ENCODE measurements at places on chromosomes 12 and 14.

- DNase-seq: peak; percentile 56
Observed at GRCh38 chr14:65866448-65866847, 453.9 kb downstream of the FUT8 start.

GRCh38 chr12:80681-81190 is 14.2 kb downstream of the IQSEC3 start:
- DNase-seq: no peak

DNA sequence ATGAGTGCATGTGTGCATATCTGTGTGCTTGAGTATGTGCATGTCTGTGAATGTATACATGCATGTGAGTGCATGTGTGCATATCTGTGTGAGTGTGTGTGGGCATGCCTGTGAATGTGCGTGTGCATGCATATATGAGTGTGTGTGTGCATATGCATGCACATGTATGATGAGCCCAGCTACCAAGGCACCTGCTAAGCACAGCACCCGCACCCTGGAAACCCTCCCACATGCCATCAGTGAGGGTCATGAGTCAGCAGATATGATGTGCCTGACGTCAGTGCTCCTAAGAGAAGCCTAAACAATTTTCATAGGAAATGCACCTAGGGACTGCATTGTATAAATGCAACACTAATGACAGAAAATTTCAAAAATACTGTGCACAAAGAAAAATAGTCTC is 151.1 kb downstream of the KIF26A start:
- no peak for DNase-seq

DNA sequence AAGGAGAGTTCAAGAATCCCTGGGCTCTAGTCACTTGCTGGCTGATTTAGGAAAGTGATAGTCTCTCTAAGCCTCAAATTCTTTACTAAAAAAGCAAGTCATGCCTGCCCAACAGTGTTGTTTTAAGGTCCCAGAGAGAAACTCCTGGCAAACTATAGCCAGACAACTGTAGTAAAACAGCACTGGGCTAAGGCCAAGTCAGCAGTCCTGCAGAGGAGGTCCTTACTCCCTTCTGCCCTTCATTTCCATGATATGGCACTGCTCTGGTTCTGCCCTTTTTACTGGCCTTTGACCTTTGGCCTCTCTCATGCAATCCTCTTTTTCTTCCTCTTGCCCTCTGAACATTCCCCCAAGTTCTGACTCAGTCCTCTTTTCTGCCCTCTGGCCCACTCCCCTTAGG is 74.9 kb downstream of the VWF start:
- DNase-seq: no peak

DNA sequence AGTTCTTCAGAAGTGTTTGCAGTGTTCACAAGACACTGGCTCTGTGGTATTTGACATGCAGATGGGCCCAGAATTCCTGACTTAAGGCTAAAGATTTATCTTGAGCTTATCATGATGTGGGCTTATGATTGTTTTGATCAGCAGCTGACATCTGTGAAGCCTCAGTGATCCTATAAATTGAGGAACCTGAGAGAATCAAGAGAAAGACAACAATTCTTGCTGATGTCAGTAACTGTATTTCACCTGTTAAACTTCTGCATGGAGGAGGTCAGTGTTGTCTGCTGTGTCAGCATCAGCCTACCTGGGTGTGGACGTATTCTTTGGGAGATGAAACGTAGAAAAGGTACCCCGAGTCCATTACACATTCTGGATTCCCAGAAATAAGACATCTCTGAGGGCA is 33.3 kb downstream of the TRAF3 start:
- no peak for DNase-seq

DNA sequence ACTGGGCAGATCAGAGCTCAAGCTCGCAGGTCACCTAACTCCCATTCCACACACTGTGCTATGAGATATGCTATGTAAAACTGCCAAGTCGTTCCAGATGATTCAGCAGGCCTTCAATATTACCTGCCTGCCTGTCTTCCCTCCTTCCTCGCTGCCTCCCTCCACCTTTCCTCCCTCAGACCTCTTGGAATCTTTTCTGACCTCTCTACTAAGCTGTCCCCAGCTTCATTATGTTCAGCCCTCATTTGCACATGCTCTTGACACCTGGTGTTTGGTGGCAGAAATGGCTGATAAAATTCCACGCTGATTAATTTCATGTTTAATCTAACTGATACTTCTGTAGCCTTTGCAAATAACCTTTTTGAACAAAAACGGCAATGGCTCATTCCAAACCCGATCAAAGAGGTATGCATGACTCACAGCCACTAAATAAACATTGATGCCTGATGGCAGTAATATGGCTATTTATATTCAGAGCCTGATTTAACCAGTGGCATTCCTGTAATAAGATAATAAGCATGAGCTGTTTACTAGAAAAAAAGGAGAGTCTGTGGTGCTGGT is 130.8 kb upstream of the EGLN3 start:
- DNase-seq: no peak

DNA sequence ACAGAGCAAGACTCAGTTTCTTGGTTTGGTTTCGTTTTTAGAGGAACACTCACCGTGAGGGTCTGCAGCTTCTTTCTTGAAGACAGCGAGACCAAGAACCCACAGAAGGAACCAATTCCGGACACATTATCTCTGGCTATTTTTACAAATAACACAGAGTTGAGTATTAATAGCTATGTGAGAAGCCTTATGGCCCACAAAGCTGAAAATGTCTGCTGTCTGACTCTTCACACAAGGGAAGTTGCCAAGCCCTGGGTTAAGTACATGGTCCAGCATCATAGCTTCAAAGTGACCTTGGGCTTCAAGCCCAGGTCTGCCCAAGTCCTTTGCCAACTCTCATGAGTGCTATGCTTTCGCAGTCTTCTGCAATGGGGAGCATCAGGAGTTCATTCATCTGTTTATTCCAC is 2.6 kb upstream of the LGMN start:
- no peak for DNase-seq

DNA sequence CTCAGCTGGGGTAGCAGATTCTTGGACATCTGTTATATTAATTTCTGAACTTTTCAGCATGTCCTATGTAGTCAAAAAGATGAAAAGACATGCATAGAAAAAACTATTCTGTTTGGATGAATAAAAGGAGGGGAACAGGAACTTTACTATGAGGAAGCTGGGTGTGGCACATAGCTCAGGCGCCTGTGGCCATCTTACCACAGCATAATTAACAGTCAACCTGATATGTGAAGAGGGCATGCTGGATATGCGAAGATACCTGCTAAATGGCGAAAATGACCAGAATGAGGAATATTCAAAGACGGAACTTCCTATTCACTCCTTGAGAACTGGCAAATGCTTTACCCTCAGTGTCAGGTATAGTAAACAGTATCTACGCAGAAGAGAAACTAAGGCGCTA is 18.4 kb downstream of the SETD3 start:
- DNase-seq: no peak

GRCh38 chr12:114743289-114743688 is 59.3 kb upstream of the TBX3 start:
- DNase-seq: no peak

GRCh38 chr12:96395236-96395635 is 5.0 kb downstream of the CDK17 start:
- DNase-seq: no peak

DNA sequence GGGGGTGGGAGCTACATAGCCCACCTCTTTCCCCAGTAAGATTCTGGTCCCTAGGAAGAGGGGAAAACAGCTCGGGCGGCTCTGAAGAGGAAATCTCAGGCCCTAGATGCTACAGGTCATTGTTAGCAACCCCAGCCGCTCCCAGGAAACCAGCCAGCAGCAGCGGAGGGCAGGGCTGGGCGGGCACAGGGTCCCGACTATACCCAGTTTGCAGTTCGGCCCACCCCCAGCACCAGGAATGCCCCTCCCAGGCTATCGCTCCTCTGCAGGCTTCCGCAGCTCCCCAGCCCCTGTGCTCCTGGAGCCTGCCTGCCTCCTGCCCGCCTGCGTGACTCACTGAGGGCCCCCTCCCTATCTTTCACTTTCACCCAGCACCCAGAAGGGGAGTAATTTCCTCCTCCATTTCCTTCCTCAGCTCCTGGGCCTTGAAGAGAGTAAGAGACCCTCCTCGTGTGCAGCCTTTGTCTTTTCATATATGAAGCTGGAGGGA is 27.2 kb upstream of the PNMA1 start:
- no peak for DNase-seq

DNA sequence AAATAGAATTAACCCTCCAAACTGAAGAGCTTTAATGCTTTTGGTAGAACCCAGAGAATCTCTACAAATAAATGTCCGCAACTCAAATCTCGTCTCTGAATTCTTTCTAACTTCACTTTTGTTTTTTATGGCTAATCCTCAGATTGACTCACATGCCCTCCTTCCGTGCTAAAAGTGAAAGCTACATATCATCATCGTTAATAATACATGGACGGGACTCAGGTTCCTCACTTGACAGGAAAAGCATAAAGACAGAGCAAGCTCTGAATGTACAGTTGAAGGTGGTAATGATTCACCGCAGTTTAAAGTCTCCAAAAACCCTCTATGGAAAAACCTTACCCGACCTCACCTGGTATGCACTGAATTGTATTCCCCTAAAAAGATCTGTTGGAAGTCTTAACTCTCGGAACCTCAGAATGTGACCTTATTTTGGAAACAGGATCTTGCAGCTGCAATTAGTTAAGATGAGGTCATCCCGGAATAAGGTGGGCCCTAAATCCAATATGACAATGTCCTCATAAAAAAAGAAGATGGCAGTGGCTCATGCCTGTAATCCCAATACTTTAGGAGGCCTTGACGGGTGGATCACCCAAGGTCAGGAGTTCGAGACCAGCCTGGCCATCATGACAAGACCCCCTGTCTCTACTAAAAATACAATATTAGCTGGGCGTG is 147.4 kb upstream of the FOXN3 start:
- peak; percentile 7 for DNase-seq

DNA sequence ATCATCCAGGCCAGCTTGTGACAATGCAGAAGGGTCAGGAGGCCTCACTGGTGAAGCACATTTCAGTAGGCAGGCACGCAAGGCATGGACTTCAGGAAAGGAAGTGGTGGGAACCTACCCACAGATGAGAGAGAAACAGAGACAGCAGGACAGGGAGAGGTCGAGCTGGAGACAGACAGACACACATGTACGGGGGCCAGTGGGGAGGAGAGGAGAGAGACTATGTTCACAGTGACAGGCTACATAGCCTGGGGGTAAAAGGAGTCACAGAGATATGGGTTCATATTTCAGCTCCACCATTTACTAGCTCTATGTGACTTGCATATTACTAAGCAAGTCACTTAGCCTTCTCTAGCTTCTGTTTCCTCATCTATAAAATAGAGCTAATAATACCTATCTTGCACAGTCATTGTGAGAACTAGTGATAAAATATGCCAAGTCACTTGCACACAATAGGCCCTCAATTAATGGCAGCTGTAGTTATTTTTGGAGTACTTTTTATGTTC is 91.1 kb upstream of the FUT8 start:
- no peak for DNase-seq

GRCh38 chr14:68234101-68234905 is 414.7 kb downstream of the RAD51B start:
- no peak for DNase-seq

DNA sequence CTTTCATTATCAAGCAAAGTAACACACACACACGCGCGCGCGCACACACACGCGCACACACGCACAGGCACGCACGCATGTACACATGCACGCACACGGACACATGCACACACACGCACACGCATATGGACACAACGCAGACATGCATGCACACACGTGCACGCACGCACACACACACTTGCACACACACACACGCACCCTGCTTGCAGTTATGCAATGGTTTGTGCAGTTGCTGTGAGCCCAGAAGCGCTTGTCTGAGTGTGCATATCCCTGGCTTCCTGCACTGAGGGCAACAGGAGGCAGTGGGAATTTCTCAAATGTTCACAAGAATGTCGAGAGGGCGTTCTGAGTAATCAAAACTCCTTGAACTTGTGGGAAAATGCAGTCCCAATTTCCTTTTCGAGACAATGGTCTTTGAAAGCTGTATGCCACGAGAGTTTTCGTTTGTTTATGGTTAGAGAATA is 41.6 kb downstream of the NFKBIA start:
- DNase-seq: no peak

- DNase-seq: no peak
Observed at GRCh38 chr14:89266754-89267153, 150.3 kb downstream of the FOXN3 start.

DNA sequence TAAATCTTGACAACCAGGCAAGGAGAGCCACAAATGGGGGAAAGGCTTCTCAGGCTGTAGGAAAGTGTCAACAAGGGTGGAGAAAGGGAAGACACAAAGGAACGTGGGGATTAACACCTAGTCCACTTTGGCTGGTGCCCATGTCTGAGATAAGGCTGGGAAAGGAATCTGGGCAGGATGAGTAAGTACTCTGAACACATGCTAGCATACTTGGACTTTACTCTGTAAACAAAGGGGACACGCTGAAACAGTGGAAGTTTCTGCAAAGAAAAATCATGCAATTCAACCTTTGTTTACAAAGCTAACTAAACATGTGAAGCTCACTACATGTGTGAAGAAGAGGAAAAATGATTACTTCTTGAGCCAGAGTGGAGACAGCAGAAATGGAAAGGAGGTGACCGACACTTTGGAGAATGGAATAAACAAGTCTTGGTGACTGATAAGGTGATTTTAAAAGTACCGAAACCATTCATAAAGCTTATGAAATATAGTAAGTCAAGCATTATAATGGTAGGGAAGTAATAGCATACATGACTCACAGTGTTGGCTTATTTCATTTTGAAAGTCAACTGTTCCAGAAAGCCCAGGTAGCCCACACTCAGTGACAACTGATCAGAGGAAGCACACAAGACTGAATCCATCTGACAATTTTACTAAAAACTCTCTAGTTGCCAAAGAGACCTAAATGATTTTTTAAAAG is 13.2 kb downstream of the CPNE8 start:
- DNase-seq: no peak

GRCh38 chr12:83573671-83574070 is 887.0 kb downstream of the TMTC2 start:
- DNase-seq: peak; percentile 4
